ENCODE measurements at places on chromosomes 11 and 22.
A peak's percentile ranks its signal among the peaks of the same experiment; 100 is the strongest.

DNA sequence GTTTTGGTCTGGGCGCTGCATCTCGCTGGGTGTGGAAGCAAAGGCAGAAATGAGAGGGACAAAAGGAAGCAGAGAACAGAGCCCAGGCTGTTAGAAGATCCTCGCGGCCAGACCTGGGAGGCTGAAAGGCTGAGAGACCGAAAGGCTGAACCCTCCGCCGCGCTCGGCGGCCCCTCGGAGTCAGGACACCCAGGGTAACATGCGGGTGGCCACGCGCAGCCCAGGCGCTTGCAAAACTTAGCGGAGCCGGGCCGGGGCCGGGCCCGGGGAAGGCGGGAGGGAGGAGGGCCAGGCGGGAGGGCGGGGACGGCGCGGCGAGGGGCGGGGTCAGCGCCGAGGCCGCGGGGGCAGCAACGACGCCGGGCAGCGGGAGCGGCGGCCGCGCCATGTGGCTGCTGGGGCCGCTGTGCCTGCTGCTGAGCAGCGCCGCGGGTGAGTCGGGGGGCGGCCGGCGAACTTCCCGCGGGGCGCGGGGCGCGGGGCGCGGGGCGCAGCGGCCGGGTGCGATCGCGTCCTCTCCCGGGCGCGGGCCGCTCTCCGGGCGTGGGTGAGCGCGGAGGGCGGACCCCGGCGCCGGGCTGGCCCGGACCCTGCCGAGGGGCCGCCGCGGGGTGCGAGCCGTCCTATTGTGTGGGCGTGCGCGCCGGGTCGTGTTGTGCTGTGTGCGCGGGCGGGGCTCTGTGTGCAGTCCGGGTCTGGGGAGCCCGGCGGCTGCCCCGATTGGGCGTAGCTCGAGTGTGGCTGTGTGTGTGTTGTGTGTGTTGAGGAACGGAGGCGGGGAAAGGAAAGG, at the start of gene LDLRAD3:
LDLRAD3 (plus strand) TSS at position 350 of the 790 bp plus-strand sequence; CDS start at position 387, 37 bp downstream.
- DNase-seq = peak; percentile 19

GRCh38 chr11:64571410-64572091, 19.5 kb upstream of the SLC22A12 start:
- no peak for DNase-seq

GRCh38 chr11:75031224-75031753, 42.6 kb downstream of the NEU3 start:
- no peak for DNase-seq

GRCh38 chr11:117541211-117541610, 213.6 kb downstream of the CEP164 start:
- no peak for DNase-seq

DNA sequence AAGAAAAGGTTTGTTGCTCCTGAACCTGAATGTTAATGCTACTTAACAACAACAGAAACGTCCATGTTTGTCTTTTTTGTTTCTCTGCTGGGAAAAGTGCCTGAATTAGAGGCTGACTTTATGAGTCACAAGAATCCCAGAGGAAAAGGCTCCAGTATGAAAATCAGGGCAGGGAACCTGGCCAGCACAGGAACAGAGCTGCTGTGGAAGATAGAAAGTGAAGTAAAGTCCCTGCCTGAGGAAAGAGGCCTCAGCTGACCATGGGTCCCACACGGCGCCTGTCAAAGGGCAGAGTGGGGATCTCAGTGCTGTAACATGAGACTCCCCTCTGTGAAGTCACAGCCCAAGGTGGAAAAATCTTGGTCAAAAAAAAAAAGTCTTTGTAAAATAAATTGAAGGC, 632.3 kb upstream of the CCDC90B start:
- no peak for DNase-seq

DNA sequence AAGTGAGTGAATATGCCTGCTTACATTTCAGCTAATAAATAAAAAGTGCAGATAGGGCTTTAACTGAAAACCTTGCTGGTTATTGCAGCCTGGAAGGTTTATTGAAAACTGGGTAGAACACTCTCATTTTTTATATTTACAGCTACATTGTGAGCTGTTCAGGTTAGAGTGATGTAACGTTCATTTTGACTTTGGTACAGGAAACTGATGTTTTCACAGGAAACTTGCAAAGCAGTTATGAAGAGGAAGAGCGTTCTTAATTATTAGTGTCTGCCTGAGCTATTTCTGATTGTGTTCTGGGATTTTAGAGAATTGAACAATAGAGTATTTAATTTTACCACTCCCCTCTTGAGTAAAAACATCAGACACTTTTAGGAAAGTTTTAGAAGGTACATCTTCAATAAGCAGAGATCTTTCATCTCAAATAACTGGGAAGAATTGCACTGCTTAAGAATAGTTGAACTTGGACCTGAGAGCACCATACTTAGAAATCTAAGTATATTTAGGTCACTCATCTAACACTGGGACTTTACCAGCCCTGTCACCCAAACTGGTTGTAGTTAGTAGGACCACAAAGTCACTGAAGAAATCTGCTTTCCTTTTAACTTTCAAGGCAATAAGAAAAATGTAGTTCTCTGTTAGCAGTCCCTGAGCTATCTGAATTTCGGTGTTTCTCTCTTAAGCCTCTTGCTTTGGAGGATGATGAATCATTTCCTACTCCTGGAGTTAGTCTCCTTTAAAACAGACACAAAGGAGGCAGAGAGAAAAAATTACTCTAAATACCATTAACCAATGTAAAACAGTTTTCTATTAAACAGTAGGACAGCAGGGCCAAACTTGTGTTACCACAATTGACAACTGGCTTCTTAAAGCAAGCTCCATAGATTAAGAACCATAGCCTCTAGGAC, 128.6 kb upstream of the DDI1 start:
- DNase-seq = no peak

DNA sequence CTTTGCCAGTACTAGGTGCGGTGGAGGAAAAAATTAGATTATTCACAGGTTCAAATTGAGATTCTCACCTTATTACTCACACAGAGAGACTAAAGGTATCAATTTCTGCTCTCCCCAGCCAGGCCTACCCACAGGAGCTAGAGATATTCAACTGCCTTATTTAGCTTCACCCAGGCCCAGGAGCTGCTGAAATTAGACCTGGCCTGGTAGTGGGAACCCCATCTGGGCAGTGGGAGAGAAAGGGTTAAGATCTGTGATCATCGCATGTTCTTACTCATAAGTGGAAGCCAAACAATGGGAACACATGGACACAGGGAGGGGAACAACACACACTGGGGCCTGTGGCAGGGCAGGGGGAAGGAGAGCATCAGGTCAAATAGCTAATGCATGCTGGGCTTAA, 20.9 kb upstream of the MICAL2 start:
- DNase-seq = no peak

GRCh38 chr11:72625691-72626413, 48.4 kb downstream of the PDE2A start:
- DNase-seq = no peak

GRCh38 chr11:66293777-66294625, 2.3 kb downstream of the TMEM151A start:
- no peak for DNase-seq

GRCh38 chr22:38211556-38211955, 9.8 kb downstream of the MAFF start:
- DNase-seq = no peak

DNA sequence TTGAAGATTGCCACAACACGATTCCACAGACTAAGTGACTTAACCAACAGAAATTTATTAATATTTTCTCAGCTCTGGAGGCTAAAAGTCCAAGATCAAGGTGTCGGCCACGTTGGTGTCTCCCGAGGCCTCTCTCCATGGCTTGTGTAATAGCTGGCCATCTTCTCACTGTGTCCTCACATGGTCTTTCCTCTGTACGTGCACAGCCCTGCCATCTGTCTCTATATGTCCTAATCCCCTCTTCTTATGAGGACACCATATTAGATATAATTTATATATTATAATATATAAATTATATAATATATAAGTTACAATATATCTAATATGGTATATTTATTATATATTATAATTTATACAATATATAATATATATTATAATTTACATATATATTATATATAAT, 25.1 kb upstream of the SCGB1A1 start:
- no peak for DNase-seq

DNA sequence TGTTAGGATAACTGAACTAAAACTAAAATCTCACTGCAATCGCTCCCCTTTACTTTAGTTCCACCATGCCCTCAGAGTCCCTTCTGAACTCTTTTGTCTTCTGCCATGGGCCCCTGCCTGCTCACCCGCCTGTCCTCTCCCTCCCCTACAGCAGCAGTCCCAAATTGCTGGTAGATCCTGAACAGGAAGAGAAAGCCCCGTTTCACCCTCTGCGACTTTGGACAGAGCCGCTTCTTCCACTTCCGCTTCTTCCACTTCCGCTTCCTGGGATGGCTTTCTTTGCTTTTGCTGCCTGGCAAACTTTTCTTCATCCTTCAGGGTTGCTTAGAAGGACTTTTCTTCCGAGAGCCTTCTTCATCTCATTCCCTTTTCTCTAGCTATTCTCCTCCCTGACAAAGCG, 35.7 kb upstream of the TLCD5 start:
- no peak for DNase-seq

GRCh38 chr11:26696330-26696729, 25.5 kb downstream of the SLC5A12 start:
- no peak for DNase-seq

DNA sequence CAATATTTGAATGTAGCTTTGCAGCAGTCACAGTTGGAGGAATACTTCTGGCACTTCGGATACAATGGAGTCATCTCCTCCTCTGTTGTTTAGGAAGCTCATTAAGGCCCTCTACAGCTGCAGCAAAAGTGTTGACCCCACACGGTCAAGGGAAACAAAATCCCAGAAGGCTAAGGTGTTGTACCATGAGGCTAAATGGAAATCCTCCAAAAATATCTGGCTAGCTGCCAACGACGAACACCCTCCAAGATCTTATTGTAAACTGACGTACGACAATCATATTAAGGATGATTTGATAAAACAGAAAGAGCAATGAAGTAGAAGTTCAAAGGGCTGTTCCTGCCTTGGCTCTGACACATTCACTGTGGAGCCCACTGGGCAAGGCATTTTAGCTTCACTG, 4.0 kb downstream of the POGLUT3 start:
- no peak for DNase-seq

- DNase-seq = peak; percentile 78
Observed at GRCh38 chr11:103035791-103036434, 56.0 kb downstream of the DCUN1D5 start.

DNA sequence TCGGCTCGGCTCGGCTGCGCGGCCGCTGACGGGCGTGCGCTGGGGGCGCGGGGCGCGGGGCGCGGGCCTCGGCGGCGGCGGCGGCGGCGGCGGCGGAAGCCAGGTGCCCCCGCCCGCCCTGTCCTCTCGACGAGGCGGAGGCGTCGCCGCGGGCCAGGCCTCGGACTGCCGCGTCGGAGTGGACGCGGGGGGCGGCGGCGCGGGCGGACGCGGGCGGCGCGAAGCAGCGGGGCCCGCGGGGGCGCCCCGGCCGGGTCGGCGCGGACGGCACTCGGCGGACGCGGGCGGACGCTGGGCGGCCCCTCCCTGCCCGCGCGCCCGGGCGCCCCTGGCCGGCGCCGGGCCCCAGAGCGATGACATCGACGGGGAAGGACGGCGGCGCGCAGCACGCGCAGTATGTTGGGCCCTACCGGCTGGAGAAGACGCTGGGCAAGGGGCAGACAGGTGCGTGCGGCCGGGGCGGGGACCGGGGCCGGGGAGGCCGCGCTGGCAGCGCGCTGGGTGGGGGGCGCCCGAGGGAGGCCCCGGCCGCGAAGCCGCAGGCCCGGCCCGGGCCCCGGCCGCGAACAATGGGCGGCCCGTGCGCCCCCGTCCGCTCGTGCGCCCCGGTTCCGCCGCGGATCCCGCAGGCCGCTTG, at the start of gene BRSK2:
BRSK2 (plus strand) TSS at position 3 of the 637 bp plus-strand sequence; CDS start at position 354, 351 bp downstream.
- no peak for DNase-seq

GRCh38 chr11:108538022-108538424, 39.8 kb upstream of the POGLUT3 start:
- DNase-seq = peak; percentile 12

DNA sequence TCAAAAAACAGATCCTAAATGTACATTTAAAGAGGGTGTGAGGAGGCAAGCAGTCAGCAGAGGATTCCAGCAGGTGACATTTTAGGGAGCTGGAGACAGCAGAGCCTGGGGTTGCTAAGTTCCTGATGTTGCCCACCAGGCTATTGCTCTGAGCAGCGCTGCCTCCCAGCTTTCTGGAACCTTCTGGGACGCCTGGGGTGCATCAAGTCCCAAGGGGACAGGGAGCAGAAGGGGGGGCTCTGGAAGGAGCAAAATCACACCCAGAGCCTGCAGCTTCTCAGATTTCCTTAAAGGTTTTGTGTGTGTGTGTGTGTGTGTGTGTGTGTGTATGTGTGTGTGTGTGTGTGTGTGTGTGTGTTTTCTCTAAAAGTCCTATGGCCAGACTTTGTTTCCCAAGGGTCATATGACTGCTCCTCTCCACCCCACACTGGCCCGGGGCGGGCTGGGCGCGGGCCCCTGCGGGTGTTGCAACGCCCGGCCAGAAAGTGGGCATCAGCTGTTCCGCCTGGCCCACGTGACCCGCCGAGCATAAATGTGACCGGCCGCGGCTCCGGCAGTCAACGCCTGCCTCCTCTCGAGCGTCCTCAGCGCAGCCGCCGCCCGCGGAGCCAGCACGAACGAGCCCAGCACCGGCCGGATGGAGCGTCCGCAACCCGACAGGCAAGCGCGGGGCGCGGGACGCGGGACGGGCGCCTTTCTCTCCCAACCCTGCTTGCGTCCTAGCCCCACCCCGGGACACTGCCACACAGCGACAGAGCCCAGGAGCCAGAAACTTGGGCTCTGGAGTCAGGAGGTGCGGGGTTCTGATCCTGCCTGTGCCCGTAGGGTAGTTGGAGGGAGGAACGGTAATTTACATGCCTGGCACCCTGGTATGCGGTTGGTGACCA, at the start of gene HMOX1:
HMOX1 (plus strand) TSS at position 560 of the 887 bp plus-strand sequence; CDS start at position 638, 78 bp downstream.
- DNase-seq = peak; percentile 57

DNA sequence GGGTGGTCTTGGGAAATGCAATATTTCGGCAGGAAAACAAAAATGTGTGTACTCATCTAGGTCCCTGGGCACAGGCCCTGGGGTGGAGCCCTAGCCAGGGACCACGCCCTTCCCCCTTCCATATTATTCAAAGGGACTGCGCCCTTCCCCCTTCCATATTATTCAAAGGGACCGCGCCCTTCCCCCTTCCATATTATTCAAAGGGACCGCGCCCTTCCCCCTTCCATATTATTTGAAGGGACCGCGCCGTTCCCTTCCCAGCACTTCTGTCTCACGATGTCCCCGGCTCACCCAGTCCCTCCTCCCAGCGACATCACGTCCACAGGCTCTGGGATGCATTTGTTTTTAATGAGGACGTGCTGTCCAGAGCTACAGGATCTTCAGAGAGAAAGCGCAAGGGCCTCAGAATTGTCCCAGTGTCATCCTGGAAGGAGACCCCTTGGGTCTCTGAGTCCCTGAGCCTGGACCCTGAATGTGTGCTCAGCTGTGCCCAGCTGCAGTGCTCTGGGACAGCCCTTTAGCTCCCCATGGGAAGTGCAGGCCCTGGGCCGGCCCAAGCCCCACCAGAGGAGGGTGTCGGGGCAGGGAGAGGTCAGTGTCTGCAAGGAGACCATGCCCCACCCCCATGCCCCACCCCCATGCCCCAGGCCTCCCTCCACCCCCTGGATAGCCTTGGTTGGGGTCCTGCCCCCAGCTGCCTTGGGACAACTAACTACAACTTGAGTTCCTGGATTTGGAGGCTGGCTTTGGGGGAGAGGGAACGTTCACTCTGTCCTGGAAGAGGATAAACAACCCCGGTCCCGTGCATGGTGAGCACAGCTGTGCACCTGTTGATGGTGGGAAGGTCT, 810.0 kb downstream of the BRD1 start:
- no peak for DNase-seq

GRCh38 chr11:126431401-126432064, 76.0 kb downstream of the ST3GAL4 start:
- DNase-seq = no peak

All from CD4-positive, alpha-beta T cell treated with Interleukin-12 subunit alpha and Interleukin-12 subunit beta, for 1 hour (primary cell).